ENCODE measurements at places on chromosomes 4 and X.
A peak's percentile ranks its signal among the peaks of the same experiment; 100 is the strongest.

DNA sequence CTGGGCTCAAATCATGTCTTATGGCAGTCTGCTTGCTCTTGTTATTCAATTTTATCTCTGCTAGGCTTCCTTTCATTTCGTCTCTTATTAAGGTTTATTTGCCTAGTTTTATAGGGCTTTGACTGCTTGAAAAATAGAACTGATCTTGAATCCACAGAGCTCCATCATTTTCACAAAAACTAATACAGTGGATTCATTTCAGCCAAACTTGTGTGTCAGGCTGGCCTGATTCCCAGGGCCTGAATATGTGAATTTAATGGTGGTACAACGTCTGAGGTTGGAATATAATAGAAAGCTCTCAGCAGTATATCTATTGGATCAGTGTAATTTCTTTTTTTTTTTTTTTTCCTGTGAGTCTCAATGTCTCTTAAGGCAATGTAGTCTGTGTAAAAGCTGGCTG, 123.3 kb downstream of the POU4F2 start:
- DNase-seq: no peak

DNA sequence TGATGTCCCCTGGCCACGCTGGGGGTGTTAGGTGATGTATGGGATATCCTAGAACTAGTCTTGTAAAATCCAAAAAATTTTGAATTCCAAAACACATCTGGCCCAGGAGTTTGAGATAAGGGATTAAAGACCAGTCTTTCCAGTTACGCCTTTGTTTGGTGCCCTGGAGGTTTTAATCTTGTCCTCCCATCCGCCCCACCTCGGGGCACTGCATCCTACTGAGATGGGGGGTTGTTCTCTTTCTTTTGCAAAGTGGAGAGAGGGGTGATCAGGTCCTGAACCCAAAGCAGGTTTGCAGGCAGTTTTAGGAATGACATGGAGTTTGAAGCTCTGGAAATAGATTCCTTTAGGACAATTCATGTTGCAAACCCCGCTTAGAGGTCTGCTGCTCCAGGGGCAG, 1.8 kb downstream of the SUV39H1 start:
- DNase-seq: no peak

- peak; percentile 8 for DNase-seq
Observed at GRCh38 chr4:139684351-139684750, 18.7 kb downstream of the MGST2 start.

DNA sequence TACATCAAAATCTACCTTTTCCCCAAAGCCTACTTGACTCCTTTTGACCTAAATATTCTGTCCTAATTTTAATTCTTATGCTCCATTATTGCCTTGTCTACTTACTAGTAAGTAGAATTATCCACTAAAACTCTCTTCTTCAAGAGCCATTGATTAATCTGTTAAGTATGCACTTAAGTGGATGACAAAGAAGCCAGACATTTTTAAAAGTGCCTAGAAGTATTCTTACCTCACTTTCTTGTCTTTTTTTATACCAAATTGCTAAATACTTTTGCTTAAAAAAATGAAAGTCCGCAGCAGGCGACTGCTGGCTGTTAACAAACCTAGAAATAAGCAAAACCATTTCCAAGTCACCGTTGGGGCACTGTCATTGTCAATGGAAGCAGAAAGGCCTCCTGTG, 20.1 kb upstream of the FRMPD4 start:
- peak; percentile 2 for DNase-seq

DNA sequence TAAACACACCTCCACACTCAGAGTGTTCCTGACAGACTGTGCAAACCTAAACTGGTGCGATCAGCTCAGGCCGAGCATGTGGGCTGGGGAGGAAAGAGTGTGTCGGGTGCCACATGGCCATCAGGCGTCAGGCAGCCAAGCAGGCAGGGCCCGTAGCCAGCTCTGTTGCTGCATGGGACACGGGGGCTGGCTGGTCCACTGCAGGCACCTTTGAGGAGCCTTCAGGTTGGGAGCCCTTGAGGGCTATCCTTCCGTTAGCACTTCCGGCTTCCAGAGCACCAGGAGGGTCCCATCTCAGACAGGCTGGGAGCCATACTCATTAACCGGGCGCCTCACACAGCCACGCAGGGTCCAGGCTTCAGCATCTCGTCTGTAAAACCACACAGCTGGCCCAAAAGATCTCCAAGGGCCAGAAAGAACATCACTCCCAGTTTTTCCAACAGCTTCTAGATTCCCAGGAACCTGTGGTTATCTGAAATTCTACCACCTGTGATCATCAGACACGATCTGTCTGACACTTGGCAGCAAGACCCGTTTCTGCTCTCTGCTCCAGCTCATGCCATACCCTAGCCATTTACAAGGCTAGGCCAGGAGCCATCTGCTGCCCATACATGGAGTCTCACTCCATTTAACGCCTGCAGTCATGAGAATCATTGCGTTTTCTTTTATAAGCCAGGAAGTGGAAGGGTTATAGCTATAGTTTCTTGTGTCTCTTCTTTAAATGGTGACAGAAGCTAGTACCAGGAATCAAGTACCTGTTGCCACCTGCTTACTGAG, 87.5 kb downstream of the NSUN7 start:
- no peak for DNase-seq

DNA sequence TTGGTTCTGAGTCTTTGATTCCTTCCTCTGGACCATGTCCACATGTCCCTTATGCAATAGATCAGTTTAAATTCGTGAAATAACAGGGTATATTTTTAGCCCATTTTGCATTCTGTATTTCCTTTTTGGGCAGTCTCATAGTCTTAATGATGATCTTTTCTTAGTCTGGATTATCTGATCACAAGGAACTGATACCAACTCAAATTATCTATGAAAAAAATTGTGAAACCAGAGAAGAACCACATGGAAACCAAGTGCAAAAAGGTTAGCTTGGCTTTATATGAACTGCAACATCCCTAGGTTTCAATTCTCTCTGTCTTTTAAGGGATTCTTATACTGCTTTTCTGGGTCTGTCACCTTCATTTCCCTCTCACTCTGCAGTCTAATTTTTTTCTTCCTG, 608.6 kb upstream of the AADAT start:
- no peak for DNase-seq

- DNase-seq: peak; percentile 53
Observed at GRCh38 chr4:119550857-119551532, 77.6 kb downstream of the PDE5A start.

DNA sequence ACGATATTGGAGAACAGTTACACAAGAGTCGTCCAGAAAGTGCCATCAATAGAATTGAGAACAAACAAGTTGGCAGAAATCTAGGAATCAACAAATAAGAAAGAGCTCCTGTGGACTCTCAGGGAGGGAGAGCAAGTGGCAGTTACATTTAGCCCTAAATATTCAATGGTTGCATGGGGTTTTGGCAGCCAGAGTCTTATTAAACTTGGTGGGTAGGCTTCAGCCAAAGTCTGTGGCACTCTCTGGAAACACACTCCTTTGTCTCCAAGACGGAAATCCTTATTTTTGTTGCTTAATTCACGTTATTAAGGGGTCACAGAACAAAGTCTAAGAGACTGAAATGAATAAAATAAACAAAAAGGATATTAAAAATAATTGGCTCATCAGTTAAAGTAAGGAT, 742.2 kb upstream of the ATOH1 start:
- DNase-seq: no peak

GRCh38 chr4:122803788-122804208, 22.8 kb upstream of the FGF2 start:
- no peak for DNase-seq

DNA sequence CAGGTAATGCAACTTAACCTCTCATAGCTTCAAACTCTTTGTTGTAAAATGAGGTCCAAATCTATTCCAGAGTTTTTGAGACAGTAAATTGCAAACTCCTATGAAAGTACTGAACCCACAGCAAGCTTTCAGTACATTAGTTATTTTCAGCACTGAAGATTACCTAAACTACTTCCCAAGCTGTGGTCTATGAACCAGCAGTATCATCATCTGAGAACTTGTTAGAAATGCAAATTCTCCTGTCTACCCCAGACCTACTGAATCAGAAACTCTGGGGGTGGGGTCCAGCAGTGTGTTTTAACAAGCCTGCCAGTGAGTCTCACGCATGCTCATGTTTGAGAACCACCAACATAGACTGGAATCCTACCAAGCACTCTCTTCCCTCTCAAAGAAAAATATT, 5.7 kb upstream of the CASP6 start:
- DNase-seq: no peak

DNA sequence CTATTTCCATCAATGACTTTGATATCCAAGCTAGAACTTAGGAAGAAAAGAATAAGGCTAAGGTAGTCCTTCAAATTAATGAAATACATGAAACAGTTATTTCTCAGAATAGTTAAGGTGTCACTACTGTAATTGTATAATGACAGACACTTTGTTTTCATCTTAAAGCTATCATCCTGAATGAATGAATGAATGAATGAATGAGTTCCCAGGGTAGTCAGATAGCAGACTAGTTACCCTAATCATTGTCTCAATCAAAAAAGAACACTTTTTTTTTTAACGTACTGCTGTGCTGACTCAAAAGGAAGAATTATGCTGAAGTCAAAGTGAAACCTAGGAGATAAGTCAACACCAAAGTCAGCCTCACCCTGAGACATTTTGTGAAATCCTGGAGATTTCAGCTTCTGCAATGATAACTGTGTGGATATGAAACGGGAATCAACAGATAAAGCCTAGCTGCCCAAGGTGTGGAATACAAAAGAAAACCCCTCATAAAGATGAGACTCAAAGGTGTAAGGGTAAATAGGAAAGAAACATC, 68.3 kb upstream of the CNKSR2 start:
- DNase-seq: no peak

GRCh38 chr4:6917461-6918271, 8.0 kb downstream of the TBC1D14 start:
- no peak for DNase-seq

DNA sequence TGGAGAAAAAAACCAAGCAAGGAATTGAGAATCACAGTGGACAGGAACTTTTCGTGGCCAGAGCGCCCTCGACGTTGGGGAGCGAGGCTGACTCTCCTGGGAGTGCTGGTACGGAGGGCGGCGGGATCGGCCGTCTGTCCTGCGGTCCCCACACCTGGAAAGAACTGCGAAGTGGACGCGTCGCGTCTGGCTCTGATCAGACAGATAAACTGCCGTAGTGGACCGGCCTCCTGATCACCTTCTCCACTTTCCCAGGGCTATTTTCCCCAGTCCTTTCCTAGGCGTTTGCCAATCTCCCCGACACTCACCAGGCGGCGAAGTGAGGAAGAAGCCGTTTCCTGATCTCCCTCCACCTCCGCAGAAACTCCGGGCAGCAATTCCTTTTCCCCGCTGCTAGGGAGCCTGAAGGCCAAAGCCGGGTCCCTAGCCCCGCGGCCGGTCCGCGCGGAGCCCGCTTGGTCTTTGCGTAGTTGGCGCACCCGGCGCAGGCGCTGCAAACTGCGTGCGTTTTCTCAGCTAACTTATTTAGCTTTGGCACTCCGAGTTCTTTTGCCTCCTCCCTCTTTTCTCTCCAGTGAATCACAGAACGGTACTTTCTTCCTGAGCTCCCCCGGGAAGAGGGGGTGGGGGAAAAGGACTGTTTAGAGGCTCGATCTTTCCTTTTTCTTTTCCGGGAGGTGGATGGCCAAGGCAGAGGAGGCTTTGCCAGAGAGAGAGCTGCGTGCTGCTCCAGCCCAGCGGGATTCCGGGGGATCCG, at the start of gene ARSJ:
TSS of gene ARSJ (minus strand) at position 500 of the 757 bp plus-strand sequence. CDS start 813 bp downstream, outside the sequence.
- DNase-seq: peak; percentile 95

GRCh38 chrX:53714580-53715345, 28.2 kb upstream of the HUWE1 start:
- no peak for DNase-seq

DNA sequence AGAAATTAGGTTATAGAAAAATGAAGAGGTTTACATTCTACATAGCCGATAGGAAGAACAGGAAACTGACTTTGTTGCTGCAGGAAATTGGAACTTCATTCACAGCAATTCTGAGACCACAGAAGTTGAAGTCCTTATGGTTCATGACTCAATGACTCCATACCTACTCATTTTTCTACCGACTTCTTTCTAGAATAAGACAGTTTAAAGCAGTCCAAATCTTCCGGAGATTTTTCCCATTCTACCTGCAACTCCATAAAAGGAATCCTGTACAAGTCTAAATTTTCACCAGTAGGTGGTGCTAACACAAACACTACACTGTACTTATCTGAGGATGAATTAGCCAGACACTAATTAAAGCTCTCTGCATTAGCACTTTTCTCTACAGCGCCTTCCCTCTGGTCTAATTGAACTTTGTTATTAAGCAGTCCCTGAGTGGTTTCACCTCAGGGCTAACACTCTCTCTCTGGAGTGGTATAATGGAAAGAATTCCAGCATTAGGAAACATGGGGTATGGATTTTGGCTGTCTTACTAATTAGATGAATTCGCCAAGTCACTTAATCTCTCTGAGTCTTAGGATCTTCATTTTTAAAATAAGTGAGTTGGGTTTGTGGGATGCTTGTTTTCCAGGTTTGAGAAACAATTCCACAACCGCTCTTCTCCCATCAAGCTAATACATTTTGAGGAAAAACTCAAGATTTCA, 167.9 kb downstream of the SMIM20 start:
- DNase-seq: peak; percentile 47

DNA sequence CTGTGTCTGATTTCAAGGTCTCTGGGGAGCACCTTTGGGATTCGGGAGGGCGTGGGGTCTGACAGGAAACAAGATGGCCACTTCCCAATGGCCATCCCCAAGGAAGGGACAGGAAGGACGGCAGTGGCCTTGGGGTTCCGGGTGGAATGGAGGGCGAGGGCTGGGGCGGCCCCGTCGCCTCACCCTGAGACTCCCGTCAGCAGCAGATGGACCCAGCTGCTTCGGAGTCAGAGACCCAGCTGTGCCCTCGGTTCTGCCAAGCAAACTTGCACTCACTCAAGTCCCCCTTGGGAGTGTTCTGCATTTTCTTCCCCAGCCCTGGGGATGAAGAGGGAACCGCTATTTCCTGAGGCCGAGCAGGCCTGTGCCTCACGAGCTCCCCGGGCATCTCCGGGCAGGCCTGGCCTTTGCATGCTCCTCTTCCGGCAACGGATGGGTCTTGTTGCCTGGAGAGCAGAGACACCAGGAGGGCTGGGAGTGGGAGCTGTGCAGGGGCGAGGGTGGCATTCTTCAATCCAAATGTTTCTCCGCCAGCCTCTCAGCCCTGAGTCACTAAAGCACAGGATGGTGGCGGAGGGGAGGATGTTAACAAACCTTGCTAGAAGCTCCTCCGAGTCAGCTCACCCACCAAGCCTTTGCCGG, 6.8 kb upstream of the DUSP9 start:
- no peak for DNase-seq

DNA sequence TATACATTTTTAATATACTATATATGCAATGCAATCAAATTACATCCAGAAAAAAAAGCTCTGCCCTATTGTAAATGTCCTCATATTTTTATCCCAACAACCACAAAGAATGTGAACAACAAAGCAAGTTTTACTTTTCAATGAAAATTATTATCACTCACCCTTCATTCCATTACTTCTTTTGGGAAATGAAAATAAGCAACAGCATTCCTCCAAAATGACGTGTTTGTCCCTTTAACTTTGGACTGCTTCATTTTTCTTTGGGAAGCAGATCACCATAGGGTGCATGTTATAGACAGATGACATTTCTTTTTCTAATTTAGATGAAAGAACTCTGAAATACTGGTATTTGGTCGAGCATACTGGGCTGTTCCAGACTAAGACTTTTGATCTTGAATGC, 667.1 kb upstream of the BOD1L1 start:
- DNase-seq: peak; percentile 83

GRCh38 chr4:53076374-53076958, 214.3 kb downstream of the RASL11B start:
- no peak for DNase-seq
